ENCODE measurements at places on chromosomes 13 and 19.

GRCh38 chr19:53977991-53978731, 13.3 kb upstream of the CACNG6 start:
- no peak for DNase-seq

- no peak for DNase-seq
Measured at GRCh38 chr13:43077461-43077860, 54.1 kb downstream of the DNAJC15 start.

DNA sequence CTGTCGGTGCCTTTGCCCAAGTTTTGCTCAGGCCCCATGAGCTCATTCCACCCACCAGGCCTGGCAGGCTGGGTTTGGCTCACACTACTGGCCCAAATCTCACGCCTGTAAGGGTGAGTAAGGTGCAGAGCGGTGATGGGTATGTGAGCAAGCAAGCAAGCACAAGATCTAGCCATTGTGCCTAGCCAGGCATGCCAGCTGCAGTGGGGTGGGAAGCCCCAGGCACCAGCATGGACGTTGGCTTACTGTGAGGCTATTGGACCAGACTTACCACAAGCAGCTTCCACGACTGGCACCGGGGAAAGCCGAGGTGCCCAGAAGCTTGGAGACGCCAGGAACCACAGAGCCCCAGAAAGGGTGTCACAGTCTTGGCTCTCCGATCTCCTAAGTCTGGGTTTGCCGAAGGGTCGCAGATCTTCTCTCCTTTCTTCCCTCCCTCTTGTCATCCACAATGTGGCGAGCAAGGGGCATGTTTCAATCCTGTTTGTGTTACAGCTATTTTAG, 2659.4 kb upstream of the PCDH20 start:
- DNase-seq = no peak

- DNase-seq = no peak
Measured at GRCh38 chr19:31278555-31279435, 70.4 kb downstream of the TSHZ3 start.

GRCh38 chr13:108609353-108609752, 20.1 kb upstream of the MYO16 start:
- DNase-seq = no peak

Measured in breast epithelium (tissue), 4 donors.